Spleen (tissue), 13 donors: ENCODE measurements at places on chromosomes 1 and 21.
A peak's percentile ranks its signal among the peaks of the same experiment; 100 is the strongest.

DNA sequence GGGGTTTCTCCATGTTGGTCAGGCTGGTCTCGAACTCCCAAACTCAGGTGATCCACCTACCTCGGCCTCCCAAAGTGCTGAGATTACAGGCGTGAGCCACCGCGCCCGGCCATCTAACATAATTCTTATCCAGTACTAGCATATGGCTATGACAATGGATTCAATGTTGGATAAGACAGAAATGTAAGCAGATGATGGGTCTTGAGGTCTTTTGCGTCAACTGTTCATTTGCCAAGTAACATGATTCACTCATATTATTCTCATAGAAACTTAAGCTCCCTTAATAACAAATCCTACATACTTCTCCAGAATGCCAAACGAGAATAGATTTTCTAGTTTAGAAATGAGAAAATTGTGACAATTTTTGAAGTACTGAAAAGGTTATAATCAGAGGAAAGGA is 170.3 kb downstream of the RGS7 start:
- DNase-seq: no peak

DNA sequence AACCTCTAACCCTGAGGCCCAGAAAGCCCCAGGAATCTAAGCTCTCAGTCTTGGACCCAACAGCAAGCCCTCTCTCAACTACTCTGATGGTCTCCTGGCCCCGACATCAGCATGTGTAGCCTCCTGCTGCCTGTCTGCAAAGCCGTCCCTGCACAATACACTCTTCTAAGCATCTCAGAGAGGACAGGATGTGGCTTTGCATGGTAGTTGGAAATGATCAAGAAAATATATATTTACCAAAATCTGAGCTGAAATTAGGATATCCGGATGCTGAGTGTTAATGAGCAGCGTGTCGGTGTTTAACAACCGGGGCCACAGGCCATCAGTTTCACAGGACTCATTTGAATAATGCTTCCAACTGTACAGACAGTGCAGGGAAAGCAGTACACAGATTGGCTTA is 59.1 kb upstream of the SIM2 start:
- DNase-seq: no peak

GRCh38 chr1:3193811-3194210 is 124.8 kb downstream of the PRDM16 start:
- DNase-seq: no peak

DNA sequence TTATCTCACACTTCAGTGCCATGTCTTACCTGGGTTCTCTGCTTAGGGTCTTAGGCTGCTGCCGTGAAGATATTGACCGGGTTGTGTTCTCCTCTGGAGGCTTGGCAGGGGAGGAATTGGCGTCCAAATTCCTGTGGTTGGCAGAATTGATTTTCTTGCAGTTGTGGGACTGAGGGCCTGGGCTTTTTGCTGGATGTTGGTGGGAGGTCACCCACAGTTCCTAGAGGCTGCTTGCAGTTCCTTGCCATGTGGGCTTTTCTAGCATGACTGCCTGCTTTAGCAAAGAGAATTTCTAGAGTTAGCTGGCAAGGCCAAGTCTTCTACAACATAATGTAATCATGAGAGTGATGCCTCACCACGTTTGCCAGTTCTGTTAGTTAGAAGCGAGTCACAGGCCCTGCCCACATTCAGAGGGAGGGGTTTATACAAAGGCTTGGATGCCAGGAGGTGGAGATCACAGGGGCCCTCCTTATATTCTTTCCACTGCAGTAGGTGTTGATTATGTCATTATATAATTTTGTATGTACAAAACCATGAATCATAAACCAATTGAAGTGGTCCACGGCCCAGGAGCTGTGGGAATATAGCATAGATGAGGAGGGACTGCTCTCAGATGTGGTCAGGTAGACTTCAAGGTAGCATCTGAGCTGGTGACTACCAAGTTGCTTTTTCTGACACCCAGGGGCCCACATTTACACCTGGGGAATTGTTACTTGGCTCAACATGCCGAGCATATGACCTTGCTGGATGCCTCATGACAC is 6.6 kb downstream of the UBL4B start:
- peak; percentile 4 for DNase-seq

DNA sequence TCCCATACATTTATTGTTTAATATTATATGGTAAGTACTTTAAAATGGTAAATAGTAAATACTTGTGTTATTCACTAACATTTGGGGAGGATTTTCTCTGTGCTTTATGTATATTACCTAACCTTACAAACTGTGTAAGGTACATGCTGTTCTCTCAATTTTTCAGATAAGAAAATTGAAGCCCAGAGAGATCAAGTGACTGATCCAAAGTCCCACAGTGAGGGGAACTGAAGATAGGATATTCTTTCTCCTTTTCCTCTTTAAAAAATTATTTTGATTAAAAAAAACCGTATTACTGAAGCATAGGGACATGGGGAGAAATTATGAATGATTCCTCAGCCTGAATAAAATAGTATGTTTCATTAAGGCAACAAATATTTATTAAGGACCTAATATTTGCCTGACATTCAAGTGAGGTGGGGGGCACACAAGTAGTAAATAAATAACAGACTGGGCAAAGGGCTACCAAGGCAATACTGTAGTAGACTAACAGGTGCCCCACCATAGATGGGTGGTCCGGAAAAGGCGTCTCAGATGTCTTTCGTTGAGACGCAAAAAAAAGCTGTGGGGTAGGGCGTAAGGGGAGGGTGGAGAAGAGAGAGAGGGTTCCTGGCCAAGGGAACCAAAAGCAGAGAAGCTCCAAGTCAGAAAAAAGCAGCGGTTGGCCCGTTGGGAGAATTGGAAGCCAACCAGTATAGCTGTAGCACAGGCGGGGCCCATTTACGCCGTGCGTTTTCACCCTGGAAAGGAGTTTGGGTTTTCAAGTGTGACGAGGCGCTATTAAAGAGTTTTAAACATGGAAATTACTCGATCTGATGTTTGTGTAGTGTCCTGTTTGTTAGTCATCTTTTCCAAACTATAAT is 944 bp upstream of the AGO3 start:
- peak; percentile 76 for DNase-seq

DNA sequence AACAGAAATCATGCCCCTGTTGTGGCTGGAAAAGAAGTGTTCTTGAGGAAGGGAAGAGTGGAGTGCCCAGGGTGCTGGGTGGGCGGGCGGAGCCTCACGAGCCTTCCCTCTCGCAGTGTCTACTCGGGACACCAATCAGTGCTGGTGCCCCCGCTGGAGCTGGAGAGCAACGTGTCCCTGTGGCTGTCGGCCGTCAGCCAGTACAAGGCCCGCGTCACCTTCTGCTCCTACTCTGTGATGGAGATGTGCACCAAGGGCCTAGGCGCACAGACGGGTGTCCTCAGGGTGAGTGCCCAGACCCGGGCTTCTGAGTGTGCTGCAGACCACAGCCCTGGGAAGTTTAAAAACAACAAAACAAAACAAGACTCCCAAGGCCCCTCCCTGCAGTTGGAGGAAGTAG is 47.4 kb downstream of the S100B start:
- no peak for DNase-seq

GRCh38 chr1:67833602-67833940 is 304 bp upstream of the GNG12 start:
- no peak for DNase-seq

DNA sequence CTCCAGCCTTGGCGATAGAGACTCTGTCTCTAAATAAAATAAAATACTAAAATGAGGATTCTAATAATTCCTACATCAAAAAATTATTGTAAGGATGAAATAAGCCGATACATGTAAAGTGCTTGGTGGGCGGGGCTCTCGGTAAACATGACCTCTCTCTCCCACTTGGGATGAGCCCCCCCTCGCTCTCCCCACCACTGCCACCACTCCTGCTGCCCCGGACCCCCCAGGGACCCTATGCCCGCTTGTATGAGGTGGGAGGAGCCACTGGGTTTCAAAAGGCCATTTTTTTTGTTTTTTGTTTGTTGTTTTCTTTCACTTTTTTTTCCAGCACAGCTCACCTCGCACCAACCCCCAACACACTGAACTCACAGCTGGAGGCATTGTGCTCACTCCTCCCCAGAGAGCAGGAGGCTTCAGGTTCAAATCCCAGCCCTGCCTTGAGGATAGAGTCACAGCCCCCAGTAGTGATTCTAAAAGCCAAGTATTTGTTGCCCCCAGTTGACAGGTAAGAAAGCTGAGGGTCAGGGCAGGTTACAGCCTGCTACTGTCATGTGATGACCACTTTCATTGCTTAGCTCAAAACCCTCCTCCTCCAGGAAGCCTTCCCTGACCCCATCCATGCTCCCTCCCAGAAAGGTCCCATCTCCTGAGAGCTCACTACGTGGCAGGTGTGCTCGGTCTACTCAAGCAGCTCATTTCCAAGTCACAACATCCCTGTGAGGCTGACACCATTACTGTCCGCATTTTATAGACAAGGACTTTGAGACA is 4.2 kb downstream of the SDC3 start:
- DNase-seq: peak; percentile 25

- DNase-seq: no peak
Measured at GRCh38 chr1:243325305-243325890, 69.6 kb downstream of the SDCCAG8 start.

GRCh38 chr1:39653546-39654031 is 14.1 kb upstream of the HEYL start:
- DNase-seq: peak; percentile 89

- DNase-seq: no peak
Measured at GRCh38 chr1:97033949-97034348, 312.4 kb downstream of the PTBP2 start.

- DNase-seq: no peak
Measured at GRCh38 chr1:246215510-246215903, 291.6 kb downstream of the SMYD3 start.

DNA sequence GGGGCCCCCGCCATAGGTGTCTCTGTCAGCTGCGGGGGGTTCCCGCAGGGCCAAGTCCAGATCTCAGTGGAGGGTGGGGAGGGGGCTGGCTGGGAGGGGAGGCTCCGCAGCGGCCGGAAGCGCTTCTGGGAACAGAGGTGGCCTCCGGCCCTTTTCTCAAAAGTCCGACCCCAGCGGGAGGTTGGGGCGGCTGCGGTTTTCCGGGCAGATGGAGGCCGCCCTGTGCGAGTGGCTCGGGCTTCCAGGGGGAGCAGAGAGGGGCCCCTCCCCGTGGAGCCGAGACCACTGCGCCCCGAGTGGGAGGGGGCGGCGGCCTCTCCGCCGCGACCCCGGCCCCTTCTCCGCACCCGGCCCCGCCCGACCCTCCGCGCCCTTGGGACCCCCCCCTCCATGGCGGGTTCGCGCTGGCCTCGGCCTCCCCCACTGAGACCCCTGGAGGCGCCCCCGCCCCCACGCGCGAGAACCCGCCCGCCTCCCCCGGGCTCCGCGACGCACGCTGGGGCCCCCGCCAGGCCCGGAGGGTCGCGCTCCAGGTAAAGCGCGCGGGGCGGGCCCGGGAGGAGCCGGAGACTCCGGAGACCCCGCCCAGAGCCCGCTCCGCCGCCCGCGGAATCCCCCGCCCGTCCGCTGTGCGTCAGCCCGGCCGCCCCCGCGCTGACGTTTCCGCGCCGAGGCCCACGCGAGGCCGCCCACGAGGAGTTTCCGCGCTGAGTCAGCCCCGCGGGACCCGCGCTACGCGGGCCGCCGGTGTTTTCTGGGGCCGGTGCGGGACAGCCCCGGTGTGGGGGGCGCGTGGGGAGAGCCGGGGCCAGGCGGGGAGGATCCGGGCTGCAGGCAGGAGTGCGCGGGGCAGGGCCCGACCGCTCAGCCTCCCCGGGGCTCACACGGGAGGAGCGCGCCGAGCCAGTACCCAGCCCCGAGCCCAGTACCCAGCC is 5.2 kb downstream of the TNFRSF18 start:
- peak; percentile 91 for DNase-seq

- DNase-seq: no peak
Measured at GRCh38 chr1:47104816-47105215, 32.4 kb upstream of the CYP4A22 start.

DNA sequence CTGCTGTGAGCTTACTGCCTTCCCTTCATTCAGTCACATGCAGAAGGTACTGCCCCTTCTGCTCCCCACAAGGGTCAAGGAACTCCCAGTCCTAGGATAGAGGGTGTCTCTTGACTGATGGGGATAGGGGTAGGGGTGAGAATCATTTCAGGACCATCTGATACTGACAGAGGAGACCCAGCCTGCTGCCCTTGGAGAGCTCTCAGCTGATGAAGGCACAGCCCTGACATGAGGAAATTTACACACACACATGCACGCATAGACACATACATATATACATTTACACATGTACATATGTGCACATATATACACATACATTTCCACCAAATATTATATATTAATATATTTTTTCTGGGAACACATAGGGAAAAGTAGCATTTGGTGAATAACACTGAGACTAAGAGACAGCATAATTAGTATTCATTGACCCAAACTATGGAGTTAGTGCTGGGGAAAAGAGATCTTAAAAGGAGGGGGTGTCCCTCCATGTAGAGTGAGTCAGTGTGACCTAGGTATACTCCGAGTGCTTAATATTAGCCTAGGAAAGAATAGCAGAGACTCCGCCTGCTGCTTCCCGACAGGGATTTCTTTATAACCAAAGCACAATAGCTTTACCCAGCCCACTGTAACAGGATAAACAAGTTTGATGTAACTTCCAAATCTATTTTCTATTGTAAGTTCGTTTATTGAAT is 27.6 kb upstream of the HHAT start:
- no peak for DNase-seq

GRCh38 chr1:42940851-42941639 is 17.6 kb downstream of the SLC2A1 start:
- DNase-seq: peak; percentile 69

DNA sequence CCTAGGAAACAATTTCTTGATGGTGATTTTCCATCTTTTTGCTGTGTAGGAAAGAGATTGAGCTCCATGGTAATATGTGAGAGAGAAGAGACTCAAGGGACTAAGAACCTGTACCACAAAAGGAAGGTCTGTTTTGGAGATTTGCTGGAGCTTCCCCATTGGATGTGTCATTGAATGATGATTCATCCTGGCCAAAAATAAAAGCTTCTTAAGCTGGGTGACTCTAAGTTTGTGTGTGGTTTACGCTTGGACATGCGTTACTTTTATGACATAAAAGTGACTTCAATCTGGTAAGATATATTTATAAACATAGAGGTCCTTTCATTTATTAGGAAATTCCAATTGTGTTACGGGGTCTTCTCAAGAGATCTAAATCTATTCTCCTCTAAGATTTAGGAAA is 17.4 kb upstream of the IL19 start:
- no peak for DNase-seq

- no peak for DNase-seq
Measured at GRCh38 chr1:3186526-3186921, 117.5 kb downstream of the PRDM16 start.

DNA sequence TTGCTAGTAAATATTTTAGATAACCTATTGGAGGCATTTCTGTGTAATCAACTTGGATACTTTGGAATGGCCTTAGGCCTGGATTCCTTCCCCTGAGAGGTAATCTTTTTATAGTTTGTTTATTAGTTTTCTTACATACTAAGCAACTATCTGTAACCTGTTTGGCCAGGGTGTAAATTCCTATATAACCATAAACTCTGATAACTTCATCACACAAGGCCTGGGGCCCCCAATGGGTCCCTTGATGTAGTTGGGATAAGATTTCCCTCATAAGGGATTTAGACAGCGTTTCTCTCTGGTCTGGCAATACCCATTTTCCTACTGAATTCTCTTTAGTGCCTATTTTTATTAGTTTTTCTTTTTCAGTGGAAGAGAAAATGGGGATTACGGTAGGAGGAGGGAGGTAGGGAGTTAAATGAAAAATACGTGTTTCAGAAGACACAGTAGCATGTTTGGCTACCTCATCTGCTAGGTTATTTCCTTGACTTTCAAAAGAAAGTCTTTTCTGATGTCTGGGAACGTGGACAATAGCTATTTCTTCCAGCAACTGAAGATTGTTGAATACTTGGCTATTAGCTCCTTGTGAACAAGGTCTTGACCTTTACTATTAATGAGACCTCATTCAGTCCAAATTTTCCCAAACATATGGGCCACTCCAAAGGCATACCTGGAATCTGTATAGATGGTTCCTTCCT is 7.4 kb upstream of the AADACL3 start:
- no peak for DNase-seq

- DNase-seq: no peak
Measured at GRCh38 chr1:60170709-60171108, 97.1 kb upstream of the C1orf87 start.
